ENCODE measurements at places on chromosomes 5 and 9.

- DNase-seq: no peak
Measured at GRCh38 chr5:65919773-65920172, 6.6 kb upstream of the ERBIN start.

DNA sequence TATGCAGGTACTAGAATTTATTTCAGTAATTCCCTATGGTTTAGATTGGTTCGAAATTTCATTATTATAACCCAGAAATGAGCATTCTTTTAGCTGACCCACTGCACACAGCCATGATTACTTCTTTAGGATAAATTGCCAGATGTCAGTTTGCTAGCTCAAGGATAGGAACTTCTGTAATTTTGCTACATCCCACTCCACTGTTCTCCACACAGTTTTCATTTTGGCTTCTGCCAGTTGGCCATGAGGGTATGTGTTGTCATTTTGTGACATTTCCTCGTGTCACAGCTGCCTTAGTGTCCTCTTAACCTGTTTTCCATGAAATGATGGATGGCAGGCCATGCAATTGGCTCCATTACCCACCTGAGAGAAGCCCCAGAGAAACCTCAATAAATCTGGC, 16.2 kb upstream of the LCP2 start:
- DNase-seq: no peak

GRCh38 chr5:32710550-32711361, at the start of gene NPR3:
TSS of gene NPR3 (plus strand) at chr5:32711321. CDS start at chr5:32711777, 456 bp downstream.
- no peak for DNase-seq

- no peak for DNase-seq
Measured at GRCh38 chr5:156241266-156241665, 85.7 kb upstream of the SGCD start.

- no peak for DNase-seq
Measured at GRCh38 chr5:71925608-71926091, 181.6 kb upstream of the MAP1B start.

GRCh38 chr5:72511774-72512592, 4.8 kb upstream of the ZNF366 start:
- no peak for DNase-seq

DNA sequence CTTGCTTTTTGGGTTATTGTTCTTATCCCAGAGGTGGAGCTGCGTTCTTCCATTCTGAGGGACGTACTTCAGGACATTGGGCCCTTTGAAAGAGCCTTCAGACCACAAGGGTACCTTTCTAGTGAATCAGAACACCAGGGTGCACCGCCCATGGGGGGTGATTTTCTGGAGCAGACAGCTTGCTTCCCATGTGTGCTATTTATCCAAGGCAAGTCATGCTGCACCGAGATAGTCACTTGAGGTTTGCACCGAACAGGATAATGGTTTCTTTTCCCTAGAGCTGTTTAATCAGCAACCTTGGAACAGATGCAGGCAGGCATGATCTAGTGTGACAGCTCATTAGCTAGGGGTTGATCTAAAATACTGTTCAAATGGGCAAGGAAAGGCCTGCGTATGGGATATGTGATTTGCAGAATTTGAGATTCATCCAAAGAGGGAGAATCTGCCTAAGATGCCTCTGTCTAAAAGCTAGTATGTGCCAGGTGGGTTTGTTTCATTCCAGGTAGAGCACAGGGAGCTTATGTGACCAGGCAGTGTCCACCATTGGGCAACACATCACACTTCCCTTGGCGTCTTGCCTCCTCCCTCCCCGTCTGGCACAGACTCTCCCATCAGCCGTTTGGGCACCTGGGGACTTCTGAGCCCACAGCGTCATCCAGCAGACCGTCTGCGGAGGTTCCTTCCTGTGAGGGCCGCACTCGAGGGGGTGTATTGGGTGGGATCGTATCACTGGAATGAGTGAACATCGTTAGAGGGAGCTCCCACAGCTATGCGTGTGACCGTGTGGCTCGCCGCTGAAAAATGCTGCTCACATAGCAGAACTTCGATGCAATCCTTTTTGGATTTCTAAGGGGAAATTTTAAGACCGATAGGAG, 23.0 kb downstream of the ABL1 start:
- DNase-seq: no peak

- no peak for DNase-seq
Measured at GRCh38 chr9:124871156-124871561, 9.2 kb downstream of the ARPC5L start.

DNA sequence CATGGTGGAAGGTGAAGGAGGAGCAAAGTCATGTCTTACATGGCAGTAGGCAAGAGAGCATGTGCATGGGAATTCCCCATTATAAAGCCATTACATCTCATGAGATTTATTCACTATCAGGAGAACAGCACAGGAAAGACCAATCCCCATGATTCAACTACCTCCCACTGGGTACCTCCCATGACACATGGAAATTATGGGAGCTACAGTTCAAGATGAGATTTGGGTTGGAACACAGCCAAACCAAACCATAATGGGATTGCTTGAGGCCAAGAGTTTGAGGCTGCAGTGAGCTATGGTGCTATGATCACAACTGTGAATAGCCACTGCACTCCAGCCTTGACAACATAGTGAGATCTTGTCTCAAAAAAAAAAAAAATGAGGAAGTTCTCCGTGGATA, 581.8 kb downstream of the TAF11L14 start:
- no peak for DNase-seq

- DNase-seq: no peak
Measured at GRCh38 chr9:15711931-15712330, 159.1 kb downstream of the CCDC171 start.

- no peak for DNase-seq
Measured at GRCh38 chr5:103938146-103938695, 375.6 kb upstream of the NUDT12 start.

DNA sequence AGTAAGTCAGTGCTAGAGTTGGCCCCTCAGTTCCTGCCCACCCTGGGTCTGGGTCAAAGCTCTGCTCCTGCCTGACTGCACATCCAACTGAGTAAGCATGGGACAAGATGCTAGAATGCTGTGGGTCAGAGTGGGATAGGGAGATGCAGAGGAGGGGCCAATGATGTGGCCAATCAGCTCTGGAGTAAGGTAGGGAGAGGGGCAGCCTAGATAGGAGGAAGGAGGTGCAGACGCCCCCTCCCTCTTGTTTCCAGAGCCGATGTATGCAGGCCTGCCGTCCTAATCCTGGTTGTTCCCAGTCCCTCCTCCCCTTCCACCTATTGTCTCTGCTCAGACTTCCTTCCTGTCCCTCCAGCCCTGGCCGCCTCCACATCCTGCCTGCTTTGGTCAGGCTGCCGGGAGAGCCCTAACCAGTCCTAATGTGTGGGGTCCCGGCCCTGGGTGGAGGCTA, 1.3 kb downstream of the ARAP3 start:
- no peak for DNase-seq

GRCh38 chr9:24572406-24572805, 26.7 kb upstream of the IZUMO3 start:
- no peak for DNase-seq

DNA sequence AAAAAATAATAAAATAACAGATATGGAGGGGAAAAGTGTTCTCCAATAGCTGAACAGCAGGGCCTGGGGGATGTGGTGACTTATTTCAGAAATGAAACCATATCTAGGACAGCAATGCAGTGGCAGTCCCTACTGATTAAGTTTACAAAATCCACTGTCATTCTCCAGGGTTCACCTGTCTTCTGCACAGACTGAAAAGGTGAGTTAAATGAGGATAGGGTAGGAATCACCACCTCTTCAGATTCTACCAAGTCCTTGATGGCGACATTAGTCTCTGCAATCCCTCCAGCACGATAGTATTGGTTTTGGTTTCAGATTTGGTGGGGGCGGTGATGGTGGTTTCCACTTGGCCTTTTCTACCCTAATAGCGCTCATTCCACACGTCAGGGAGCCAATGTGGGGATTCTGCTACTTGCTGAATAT, 32.3 kb upstream of the NPM1 start:
- DNase-seq: no peak

- DNase-seq: no peak
Measured at GRCh38 chr9:112162621-112163413, 12.3 kb downstream of the SUSD1 start.

- DNase-seq: no peak
Measured at GRCh38 chr9:96604004-96604319, 15.7 kb downstream of the CDC14B start.

DNA sequence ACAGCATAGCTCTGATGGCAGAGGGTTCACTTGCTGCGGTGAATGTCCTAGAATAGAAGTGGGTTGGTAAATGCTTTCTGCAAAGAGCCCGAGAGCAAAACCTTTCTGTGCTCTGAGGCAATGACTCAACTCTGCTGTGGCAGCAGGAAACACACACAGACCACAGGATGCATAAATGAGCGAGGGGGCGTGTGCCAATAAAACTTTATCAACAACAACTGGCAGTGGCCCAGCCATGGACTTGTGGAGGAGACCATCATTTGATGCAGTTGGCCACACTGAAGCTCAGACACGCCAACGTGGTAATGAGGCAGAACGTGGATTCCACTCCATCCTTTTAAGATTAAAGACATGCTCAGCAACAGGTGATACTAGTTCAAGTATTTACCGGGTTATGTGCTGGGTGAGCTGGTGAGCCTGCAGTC, 6.8 kb downstream of the MRPL36 start:
- DNase-seq: no peak

DNA sequence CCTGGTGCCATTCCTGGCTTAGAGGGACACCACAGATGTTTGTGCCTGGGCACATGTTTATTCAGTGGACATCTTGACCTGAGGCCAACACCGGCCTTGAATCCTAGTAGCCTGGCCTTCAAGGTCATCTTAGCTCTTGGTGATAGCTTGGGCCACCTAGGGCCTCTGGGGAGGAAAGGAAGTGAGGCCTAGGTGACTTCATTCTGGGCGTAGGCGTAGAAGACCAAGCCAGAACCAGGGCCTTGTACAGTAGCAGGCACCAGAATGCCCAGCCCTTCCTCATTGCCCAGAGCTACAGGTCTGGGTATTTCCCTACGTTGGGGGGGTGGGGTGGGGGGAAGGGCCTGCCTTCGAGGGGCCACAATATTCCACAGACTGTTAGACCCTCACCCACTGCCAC, 33.8 kb downstream of the WNK2 start:
- no peak for DNase-seq

GRCh38 chr9:116959809-116960208, 272.7 kb downstream of the TRIM32 start:
- no peak for DNase-seq

DNA sequence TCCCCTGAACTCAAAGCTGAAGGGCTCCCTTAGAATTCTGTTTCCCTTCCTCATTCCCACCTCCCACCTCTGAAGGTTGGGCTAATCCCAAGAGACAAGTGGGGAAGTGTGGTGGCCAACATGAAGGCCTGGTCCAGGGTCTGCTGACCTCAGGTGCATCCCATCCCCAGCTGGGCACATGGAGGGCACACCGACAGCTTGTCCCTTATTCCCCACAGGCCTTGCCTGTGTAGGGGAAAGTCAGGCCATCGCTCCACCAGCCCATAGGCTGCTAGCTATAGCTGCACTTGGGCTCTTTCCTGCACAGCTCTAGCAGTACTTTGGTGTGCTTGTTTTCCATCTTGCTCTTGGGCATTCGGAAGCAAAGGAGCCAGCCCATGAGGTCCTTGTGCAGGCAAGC, 247.7 kb downstream of the CDH12 start:
- DNase-seq: no peak

DNA sequence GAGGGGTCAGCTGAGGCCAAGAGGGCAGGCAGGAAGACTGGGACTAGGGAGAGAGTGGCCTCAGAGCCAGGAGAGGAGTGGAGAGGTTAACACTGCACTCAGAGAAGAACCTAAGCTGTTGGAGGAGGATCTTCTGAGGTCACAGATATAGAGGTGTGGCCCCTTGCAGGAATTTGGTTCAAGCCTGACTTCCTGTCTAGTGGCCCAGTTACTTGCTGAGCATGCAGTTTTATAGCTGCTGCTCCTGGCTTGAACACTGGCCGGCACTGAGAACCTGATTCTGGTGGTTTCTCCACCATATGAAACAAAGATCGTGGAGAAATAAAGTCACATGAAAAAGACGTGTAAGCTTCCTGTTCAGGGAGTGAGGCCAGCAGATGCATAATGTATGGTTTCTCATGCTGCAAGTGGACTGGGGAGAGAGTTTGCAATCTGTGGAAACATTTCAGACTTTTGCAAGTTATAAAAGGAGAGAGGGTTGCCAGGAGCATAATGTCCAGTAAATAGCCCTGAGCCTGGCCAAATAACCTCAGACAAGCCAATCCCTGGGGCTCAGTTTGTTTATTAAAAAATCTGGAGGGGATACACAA, 82.6 kb downstream of the GALNT10 start:
- DNase-seq: no peak

DNA sequence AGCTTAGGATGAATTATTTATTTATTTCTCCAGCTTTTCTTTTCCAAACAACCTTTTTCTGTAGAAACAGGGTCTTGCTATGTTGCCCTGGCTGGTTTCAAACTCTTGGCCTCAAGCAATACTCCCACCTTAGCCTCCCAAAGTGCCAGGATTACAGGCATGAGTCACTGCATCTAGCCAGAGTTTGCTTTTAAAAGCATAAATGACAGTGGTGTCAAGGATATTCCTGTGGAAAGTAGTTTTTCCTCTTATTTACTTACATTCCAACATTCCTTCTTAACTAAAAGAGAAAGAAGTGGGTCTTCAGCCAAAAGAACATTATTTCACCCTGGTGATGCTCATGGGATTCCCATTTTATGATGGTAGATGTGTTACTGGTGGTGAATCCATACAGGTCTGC, 62.4 kb downstream of the GRIA1 start:
- DNase-seq: no peak

DNA sequence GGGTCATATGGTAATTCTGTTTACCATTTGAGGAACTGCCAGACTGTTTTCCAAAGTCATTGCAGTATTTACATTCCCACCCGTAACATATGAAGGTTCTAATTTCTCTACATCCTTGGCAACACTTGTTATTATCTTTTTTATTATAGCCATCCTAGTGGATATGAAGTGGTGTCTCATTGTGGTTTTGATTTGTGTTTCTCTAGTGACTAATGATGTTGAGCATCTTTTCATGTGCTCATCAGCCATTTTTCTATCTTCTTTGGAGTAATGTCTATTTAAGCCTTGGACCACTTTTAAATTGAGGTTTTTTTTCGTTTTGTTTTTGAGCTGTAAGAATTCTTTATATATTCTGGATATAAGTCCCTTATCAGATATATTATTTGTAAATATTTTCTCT, 132.8 kb upstream of the RUSC2 start:
- DNase-seq: no peak

DNA sequence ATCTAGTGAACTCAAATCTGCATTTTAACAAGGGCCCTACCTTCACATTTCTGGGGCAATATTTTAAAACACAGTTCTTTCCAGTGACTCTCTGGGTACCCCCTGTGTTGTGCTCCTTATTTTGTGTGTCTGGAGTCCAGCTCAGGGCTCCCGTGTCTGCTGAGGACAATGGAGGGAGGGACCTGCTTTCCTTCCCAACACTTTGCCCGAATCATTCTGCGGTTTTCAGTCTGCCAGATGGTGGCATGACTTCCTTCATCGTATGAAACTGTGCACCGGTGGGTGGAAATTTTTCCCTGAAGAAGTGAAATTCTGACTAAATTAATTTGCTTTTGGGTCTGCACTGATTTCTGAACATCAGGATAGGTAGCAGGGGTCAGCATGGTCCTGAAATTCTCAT, 153.6 kb upstream of the CD180 start:
- peak; percentile 31 for DNase-seq

GRCh38 chr5:52255308-52255707, 532.4 kb upstream of the ITGA1 start:
- DNase-seq: no peak

GRCh38 chr5:5104550-5104949, 35.6 kb upstream of the ADAMTS16 start:
- no peak for DNase-seq
